Posterior vena cava (tissue), 2 donors: ENCODE measurements at places on chromosomes 1 and 21.
A peak's percentile ranks its signal among the peaks of the same experiment; 100 is the strongest.

DNA sequence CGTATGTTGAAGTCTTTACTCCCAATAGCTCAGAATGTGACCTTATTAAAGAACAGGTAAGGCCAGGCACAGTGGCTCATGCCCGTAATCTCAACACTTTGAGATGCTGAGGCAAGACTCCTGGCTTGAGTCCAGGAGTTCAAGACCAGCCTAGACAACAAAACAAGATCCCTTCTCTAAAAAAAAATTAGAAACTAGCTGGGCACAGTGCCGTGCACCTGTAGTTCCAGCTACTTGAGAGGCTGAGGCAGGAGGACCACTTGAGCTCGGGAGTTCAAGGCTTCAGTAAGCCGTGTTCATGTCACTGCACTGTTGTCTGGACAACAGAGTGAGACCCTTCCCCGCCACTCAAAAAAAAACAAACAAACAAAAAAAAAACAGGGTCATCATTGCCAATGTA lies 171.3 kb downstream of the RERE start:
- no peak for DNase-seq

DNA sequence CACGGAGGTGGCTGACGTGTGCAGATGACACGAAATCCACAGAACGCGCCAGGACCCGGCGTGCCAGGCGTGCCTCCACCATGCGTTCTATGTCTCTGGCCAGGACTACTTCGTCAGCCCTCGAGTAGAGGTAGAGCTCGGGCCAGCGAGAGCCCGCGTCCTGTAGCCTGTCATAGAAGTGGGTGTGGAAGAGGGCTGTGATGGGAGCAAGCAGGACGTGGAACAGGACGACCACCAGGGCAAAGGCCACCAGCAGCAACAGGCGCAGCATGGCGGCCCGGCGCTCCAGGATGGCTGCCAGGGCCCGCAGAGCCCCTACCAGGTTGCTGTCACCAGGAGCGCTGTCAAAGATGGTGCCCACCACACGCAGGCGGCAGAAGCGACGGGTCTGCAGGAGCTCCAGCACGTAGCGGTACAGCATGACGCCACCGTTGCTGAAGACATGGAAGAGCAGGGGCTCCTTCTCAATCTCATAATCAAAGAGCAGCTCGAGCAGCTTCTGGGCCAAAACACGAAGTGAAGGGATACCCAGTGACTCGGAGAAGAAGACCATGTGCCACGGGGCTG lies 19.6 kb downstream of the TMEM53 start:
- DNase-seq, result no peak

GRCh38 chr1:229203030-229203751 lies 67.7 kb upstream of the RAB4A start:
- DNase-seq, result no peak

- DNase-seq, result no peak
Observed at GRCh38 chr1:160756849-160757201, 17.8 kb downstream of the SLAMF7 start.

- no peak for DNase-seq
Observed at GRCh38 chr1:236489710-236490377, 33.9 kb upstream of the LGALS8 start.

DNA sequence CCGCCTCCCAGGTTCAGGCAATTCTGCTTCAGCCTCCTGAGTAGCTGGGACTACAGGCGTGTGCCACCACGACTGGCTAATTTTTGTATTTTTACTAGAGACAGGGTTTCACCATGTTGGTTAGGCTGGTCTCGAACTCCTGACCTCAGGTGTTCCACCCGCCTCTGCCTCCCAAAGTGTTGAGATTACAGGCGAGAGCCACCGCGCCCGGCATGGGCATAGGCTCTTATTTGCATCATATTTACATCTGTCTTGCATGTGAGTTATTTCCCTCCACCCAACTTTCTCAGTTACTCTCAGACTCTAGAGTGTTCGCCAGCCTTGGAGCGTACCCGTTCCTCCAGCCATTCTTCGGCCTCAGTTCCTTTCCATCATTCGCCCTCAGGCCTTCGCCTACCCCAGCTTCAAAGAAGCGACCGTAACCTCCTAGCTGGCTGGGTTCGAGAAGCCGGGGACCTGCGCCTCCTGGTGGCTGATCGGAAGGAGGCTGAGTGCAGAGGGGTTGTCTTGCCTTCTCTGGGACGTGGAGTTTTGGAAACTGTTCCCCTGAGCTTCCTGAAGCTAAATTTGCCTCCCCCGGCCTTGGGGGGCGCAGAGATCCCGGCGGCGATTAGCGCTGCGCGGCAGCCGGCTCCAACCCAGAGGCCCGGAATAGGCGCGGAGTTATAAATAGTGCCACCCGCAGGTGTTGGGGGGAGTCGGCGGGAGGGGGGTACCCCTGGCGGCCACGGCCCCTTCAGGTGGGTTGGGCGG lies 3.6 kb upstream of the ZBTB7B start:
- DNase-seq, result peak; percentile 92

GRCh38 chr21:35426469-35426868 lies 377.4 kb upstream of the RUNX1 start:
- no peak for DNase-seq

DNA sequence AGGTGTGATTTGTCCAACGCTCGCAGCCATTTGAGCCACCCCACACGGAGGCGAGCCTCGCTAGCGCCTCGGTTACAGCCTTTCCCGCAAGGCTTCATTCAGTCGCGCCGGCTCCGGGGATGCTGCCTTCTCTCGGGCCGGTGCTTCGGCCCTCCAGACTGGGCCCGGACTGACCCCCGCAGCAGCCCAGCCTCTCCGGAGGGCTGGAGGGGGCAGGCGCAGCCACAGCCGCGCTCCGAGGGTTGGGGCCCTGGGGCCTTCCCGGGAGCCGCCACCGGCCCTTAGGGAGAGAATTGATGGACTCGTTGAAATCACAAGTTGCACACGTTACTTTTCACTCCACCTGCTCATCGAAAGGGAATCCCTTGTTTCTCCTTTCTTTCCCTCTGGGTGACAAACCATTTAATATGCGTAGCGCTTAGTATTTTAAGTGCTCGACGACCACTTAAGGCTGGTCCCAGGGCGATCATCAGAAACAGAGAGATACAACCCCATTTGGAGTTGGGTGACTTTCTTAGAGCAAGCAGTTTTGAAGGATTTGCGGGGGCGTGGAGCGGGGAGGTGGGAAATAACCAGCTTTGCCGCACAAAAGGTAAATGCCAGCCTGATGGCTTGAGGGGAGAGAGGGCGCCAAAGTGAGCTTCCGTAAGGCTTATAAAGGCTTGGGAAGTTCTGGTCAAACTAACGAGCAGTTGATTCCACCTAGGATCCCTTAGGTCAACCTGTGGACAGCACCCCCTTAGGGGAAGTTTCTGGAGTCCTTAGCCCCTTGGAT lies 24.6 kb upstream of the ENAH start:
- no peak for DNase-seq

- DNase-seq, result peak; percentile 62
Observed at GRCh38 chr1:29303201-29304024, 67.1 kb downstream of the PTPRU start.

DNA sequence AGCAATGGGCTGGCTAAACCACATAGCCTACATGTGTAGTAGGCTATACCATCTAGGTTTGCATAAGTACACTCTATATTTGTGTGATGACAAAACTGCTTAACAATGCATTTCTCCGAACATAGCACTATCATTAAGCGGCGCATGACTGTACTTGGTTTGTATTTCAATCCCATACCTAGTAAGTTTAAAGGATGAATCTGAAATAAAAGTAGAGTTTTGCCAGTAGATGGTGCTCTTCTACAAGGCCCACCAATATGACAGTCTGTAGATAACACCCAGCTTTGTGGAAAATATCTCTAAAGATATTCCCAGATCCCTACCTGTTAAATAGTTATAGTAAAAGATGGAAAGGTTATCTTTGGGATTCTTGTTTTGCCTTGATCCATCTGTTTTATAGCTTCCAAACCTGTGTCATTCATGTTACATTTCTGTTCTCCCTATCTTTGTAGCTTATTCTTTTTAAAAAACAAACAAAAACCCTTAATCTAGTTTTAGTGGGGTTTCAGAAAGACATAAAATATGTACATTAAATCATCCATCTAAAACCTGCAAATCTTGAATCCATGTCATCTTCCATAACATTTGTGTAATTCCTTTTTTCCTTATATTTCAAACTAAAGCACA lies 33.9 kb upstream of the ASPM start:
- no peak for DNase-seq

GRCh38 chr21:44082648-44083440 lies 24.4 kb upstream of the PWP2 start:
- DNase-seq, result peak; percentile 37

DNA sequence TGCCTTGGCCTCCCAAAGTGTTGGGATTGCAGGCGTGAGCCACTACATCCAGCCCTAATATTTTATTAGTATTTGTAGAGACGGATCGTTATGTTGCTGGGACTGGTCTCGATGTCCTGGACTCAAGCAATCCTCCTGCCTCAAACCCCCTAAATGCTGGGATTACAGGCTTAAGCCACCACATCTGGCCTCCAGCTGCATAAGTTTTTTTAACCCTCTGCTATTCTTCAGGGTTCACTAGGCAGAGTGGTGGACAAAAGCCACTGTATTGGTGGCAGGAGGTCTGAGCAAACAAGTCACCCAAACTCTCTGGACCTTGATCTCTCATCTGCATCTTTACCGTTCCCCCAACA lies 10.1 kb upstream of the CLIC4 start:
- DNase-seq, result peak; percentile 23

DNA sequence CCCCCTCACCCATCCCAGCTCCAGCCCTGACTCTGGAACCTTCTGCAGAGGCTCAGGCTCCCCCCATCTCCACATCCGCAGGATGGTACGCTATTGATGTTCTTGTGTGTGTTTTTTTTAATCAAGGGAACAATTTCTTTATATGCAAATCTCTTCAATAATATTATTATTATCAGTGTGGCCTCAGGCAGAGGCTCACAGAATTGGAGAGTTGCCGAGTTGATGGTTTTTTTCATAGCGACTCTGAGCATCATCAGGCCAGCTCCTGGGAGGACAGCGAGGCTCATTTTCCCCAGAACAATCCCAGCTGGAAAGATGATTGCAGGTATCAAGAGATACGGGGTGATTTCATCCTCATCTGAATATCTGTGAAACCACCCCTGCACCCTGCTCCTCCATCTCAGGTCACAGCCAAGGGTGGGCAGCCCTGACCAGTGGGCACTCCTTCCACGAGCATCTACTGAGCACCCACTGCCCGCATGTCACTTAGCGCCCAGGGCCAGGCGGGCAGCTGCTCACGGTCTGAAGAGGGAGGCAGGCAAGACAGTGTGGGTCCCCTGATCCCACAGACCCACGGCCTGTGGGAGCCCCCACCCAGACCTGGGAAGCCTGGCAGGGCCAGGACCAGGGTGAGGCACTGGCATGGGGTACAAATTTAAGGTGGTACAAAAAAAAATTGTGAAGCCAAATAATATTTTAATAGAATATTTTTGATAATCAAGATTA lies 245.6 kb upstream of the VAMP3 start:
- peak; percentile 24 for DNase-seq

DNA sequence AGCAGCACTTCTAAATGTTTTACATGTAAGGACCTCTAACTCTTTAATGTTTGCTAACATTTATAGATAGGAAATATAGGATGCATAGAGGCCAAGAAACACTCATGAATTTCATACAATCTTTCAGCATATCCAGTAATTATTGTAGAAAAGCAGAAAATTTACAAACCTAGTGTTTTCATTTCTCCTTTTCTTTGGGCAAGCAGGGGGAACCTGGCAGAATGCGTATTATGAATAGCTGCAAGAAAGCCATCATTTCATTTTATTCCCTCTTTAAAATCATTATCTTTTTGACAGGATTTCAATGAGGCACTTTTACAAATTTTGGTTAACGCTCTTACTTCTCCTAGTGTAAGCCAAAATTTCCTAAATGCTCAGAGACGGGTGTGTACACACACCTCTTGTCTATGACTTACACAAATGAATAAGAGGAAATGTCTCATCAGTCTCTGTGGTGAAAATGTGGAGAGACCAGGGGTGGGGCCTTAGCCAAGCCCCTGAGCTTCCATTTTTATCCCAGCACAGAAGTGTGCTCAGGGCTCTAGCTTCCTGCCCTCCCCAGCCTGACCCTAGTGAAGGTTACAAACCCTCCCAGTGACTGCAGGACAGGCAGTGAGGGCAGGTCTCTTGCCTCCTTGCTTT lies 91.6 kb downstream of the LRRC8C start:
- no peak for DNase-seq

- DNase-seq, result no peak
Observed at GRCh38 chr1:2865571-2866421, 64.3 kb upstream of the TTC34 start.

DNA sequence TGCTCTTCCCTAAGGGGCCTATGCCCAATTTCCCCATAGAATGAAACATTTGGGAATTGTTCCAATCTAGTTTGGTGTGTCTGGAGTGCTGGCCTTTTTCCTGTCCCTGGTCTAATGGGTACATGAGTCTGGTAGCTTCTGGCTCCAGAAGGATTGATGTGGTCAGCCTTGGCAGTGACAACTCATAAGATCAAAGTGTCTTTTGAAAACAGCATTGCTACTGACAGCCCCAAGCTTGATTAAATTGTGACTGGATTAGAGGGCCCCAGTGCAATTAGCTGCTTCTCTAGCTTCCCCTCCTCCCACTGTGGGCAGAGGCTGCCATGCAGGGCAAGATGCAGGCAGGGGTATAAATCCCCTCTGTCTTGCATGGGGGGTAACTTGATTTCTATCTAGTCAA lies 130.9 kb downstream of the UCK2 start:
- DNase-seq, result no peak

GRCh38 chr1:223248001-223248769 lies 105.1 kb upstream of the TLR5 start:
- no peak for DNase-seq

DNA sequence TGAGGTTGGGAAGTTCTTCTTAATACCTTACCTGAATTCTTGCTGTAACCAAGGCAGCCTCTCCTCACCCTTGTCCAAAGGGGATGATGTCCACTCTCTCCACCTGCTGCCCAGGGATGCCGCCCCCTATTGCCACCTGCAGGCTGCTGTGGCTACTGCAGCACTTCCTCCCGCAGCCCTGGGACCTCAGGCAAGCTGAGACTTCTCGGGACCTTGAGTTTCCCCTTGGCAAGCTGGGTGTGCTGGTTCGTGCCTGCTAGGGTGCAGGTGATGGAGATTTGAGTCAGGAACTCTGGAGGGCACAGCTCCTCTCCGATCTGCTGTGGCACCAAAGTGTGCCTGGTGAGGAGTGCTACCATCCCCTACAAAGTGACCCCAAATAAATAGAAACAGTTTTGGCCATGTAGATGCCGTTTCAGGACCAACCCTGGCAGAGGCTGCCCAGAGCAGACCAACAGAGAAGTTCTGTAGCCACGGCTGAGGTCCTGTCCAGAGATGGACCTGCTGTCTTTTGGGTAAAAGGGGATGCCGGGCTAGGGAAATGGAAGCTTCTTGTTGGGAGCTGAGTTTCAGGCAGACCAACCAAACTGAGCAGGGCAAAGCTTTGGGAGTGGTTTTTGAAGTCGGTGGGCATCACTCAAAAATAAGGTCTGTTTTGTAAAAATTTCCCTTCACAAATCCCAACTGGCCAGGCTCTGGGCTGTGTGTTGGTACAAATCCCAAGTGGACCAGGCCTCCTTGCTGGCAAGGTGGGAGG lies 31.7 kb downstream of the RUNX3 start:
- peak; percentile 88 for DNase-seq

DNA sequence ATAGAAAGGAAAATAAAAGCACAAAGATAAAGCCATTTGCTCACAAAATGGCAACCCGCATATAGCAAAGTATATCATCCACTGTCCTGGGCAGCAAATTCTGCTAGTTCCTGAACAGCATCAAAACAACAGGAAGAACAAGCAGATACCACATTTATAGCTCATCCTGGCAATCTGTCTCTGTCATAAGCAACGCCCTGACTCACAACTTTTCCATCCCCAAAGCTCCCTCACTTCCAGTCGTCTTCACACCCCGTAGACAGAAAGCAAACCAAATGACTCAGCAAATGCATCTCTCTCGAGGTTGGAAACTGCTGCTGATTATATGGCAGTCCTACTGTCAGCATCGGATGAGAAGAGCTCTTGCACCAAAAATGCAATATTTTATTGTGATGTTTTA lies 65.8 kb downstream of the AK5 start:
- no peak for DNase-seq
